WERI-Rb-1 (cell line): ENCODE measurements at places on chromosomes 6 and 20.
A peak's percentile ranks its signal among the peaks of the same experiment; 100 is the strongest.

- DNase-seq: no peak
Measured at GRCh38 chr20:55406891-55407290, 598.4 kb downstream of the CBLN4 start.

- DNase-seq: no peak
Measured at GRCh38 chr6:34094474-34095135, 51.3 kb downstream of the GRM4 start.

DNA sequence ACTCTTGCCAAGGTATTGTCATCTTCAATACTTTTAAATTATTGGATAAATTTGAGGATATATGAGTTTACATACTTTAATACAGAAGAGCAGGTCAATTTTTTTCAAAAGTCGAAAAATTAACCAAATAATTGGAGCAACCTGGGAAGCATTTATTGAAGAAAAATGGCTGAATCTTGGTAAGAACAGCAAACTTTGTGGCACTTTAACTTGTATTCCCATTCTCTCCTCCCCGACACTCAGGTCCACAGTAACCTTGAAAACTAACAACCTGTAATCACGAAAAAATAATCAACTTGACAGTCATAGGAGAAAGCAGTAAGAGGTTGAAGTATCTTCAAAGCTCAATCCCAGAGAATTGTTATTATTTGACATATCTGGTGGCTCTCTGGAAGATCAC lies 55.6 kb downstream of the THEMIS start:
- no peak for DNase-seq

DNA sequence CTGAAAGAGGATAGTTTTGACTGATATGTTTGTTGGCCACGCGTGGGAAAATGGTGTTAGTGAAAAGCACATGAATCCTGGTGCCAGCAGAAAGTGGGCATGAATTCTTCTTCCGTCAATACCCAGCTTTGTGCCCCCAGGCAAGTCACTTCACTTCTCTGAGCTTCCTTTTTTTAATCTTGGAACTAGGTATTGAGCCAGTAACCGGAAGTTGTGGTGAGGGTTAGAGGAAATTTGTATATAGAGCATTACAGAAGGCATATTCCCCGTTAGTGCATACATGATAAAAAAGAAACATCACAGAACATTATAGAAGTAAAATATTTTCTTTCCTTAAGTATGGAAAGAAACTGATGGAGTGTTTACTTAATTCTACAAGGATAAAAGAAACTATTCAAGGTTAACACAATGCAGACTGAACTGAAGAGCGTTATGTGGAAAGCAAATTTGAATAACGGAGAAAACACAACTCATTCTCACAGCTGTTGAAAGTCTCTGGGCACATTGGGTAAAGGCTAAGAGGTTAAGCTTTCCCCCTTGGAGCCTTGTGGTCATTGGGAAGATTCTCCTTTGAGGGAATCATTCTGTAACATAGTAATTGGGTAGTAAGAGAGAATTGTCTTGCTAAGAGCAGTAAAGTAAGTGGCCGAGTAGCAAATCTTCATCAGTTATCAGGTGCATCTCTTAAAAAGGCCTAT lies 223.1 kb downstream of the BCAS1 start:
- no peak for DNase-seq

- DNase-seq: peak; percentile 61
Measured at GRCh38 chr6:17986656-17987446, 584 bp downstream of the KIF13A start.

GRCh38 chr20:48180024-48180423 lies 394.7 kb upstream of the SULF2 start:
- DNase-seq: no peak

DNA sequence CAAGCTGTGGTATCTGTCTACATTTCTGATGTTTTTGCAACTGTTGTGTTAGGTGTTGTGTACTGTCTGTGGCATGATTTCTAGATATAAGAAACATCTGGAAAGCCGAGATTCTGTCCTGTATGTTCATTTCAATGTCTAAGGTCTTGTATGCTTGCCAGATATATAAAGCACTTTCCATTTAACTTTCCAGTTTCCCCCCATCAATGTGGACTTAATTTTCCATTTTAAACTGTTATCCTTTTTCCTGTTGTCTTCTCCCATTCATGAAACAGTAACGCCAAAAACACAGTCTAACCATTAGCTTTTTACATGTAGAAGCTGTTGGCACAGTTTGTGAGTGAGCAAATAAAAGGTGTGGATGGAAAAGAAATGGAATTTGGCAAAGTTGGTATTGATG lies 181.6 kb downstream of the FARS2 start:
- DNase-seq: no peak

DNA sequence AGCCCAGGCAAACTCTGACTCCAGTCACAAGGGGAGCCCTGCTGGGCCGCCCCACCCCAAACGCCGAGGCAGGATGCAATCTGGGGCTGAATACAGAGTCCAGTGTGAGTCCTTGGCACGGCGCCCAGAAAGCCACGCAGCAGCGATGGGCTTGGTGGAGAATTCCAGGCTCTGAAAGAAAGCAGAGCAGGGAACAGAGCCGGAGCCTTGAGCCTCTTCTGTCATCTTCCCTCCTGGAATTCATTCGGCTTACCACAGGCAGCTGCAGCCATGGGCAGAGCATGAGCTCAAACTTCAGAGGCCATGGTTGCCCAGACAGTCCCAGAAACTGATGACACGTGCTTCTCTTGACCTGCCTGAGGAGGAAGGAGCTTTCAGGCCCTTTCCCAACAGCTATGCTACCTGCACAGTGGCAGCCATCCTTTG lies 441.1 kb upstream of the JARID2 start:
- DNase-seq: no peak

- no peak for DNase-seq
Measured at GRCh38 chr6:22099923-22100322, 196.9 kb downstream of the PRL start.

DNA sequence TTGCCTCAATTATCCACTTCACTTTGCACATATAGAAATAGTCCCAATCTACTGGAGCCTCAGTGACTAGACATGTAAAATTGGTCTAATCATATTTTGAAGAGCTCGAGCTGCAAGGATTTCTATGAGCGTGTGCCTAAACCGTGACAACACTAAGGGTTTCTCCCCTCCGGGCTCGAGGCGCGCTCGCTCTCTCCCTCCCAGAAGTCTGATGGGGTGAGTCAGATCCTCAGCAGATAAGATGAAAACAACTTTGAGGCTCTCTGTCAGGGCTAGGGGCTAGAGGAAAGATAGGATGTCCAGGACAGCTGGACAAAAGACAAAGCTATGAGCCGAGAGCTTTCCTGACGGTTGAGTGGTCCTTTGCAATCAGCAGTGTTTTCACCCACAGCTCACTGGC lies 16.8 kb downstream of the GNAS-AS1 start:
- no peak for DNase-seq

- no peak for DNase-seq
Measured at GRCh38 chr6:15065261-15065989, 180.4 kb upstream of the JARID2 start.

GRCh38 chr6:44176130-44176761 lies 17.6 kb downstream of the CAPN11 start:
- DNase-seq: no peak

GRCh38 chr6:3214898-3215297 lies 12.6 kb downstream of the TUBB2B start:
- no peak for DNase-seq

- no peak for DNase-seq
Measured at GRCh38 chr6:147738099-147738498, 229.6 kb downstream of the SAMD5 start.

DNA sequence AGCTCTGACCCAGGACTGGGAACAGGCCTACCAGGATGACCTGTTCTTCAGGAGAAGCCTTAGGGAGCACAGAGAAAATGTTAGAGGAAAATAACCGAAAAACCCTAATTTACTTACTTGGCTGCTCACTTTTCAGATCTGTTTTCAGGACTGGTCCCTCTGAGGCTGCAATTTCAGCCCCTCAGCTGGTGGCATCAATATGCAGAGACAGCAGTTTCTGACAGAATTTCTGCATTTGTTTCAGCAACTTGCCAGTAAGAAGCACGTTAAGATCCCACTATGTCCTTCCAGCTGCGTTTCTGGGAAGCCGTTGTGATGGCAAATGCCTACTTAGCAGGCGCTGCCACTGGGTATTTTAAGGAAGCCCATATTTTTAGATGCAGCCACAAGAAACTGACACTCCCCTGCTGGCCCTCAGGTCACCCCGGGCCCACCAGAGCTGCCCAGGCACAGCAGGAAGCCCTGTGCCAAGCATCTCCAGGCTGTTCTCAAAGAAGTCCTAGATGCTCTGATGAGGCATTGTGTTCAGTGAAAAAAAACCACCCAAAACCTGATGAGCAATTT lies 7.5 kb downstream of the YTHDF1 start:
- no peak for DNase-seq

DNA sequence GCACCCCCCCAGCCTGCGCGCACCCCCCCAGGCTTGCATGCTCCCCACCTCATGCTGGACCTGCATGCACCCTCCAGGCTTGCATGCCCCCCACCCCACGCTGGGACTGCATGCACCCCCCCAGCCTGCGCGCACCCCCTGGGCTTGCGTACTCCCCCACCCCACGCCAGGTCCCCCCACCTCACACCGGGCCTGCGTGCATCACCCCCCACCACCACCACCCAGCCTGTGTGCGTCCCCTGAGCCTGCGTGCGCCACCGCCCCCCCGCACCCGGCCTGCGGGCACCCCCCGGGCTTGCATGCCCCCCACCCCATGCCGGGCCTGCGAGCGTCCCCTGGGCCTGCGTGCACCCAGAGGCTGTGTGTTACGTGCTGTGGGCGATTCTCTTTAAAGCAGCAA lies 61.0 kb upstream of the SLCO4A1 start:
- no peak for DNase-seq

GRCh38 chr6:134678436-134678889 lies 271.4 kb downstream of the ALDH8A1 start:
- no peak for DNase-seq

DNA sequence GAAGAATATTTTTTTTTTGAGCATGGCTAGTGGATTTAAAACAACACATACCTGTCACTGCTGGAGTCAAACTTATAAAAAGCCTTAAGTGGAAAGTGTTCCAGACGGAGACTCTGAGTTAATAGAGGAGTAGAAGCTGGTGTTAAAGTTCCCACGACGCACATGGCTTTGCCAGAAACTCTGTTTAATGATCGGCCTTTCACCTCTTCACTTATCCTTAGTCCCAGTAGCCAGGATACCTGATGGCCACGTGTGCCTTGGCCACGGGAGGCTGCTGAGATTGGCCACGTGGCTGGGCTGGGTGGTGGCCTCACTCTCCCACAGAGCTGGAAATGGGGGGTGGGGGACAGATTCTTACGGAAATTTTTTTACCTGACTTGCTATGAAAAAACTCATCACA lies 333.1 kb downstream of the ZFAND3 start:
- no peak for DNase-seq

DNA sequence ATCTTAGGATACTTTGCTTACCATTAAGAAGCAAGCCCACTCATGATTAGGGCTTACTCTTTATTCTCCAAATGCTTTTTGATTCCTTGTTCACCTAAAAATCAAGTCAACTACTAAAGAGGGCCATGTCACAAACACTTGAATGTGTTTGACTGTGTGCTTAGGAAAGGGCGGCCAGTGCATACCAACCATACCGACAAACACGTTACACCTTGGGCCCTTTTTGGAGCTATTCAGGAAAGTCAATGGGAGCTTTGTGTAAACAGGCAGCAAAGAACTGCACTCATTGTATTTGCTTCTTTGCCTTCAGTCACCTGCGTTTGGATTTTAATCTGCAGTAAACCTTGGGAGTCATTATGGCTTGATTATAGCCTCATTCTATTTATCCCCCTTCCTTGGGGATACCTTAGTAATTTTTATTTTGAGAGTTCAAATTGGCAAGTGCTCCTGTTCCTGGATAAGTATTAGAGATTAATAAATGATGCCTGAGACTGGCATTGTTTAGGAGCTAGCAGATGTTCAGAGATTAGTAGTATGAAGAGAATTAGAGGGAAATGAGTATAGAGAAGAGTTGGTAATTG lies 102.6 kb upstream of the HDGFL1 start:
- no peak for DNase-seq

DNA sequence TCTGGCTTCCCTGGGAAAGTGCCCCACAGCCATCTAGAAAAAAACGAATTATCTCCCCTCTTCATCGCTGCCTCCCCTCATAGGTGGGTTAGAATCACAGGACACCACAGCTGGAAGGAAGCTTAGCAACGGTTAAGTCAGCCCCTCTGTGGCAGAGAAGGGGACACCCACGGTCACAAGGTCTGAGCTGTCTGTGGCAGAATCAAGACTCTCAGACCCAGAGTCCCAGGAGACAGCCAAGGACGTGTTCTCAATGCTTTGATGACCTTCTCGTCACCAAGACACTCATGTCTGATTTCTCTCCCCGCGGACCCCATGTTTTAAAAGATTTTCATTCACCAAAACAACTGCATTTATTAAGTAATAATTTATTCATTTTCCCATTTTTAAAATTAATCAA lies 221.5 kb downstream of the NRN1 start:
- DNase-seq: no peak

DNA sequence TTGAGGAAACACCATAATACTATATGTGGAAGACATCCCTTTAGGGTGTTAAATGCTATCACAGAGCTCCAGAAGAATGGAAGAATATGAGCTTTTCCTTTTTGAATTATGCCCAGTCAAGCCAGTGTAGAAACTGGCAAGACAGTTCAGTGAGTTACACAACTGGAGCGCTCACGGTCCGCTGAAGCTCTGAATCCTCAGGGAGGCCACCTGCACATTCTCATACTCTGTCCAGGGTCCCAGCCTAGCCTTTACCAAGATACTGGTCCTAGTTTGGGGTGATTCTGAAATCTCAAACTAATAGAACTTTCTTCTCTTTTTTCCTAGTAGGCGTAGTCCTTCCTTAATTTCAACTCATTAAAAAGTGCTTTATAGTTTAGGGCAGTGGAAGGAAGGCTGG lies 51.3 kb downstream of the ALDH8A1 start:
- no peak for DNase-seq

DNA sequence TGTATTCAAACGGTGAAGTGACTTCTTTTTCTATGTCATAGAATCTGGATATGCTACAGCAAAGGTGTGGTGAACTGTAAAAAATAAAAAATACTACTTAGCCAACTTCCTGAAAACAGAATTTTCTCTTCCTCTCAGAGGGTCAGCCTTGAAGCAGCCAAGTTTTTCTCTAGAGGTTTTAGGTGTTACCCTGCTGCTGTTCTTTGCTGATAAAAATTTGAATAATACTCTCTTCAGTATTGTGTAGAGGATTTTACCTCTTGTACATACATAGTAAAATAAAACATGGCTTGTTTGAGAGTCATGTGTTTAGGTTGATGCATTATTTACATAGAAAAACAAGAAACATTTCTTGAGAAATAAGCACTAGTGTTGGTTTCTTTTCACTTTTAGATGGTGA lies 458.4 kb downstream of the TBC1D32 start:
- DNase-seq: no peak

DNA sequence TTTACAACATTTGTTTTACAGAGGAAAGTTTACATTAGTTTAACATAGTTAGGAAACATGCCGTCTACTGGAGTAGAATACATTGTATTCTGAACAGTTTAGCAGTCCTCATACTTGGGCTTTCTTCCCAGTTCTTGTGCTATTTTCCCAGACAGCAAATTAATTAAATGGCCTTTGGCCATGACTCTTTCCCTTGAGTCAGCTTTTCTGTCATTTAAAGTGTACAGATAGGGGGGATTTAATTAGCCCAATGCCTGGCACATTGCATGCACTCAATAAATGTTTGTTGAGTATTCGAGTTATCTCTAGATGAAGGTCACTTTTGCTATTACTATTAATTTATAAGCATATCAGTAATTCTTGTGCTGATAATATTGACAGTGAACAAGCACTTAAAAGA lies 1.6 kb downstream of the TMEM244 start:
- DNase-seq: no peak

- peak; percentile 88 for DNase-seq
Measured at GRCh38 chr6:111565326-111566221, 40.1 kb downstream of the TRAF3IP2 start.
